ENCODE measurements at places on chromosomes 16 and 17.

DNA sequence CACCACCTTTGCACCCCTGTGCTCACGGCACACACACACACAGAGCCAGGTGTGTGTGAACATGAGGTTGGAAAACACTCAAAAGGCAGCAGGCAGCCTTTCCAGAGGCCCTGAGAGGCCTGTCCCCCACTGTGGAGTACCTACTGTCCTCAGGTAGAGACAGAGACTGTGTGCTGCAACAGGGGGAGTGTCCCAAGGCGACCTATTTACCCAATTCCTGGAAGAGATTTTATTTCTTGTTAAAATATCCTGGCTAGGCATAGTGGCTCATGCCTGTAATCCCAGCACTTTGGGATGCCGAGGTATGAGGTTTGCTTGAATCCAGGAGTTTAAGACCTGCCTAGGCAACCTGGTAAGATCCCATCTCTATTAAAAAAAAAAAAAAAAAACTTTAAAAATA lies 108.5 kb downstream of the COPRS start:
- DNase-seq, result no peak

DNA sequence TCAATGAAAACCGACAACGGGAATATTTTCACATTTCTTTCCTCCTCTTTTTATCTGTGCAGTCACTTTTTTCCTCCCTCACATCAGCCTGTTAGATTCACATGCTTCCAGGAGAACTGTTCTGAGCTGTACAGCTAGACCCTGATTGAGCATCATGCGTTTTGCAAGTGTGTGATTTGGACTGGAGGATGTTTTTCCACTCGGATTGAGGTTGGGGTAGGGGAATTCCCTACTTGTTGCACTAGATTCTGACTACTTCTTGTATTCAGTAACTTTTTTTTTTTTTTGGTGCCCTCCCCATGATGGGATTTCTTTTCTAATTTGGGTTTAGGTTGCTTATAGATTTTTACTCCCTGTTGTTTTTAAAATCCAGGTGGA lies 4.8 kb downstream of the MSI2 start:
- DNase-seq, result no peak

- DNase-seq, result no peak
Measured at GRCh38 chr17:58492238-58493121, 4.3 kb upstream of the HSF5 start.

GRCh38 chr17:78146881-78147280 lies 696 bp downstream of the C17orf99 start:
- DNase-seq, result no peak

- no peak for DNase-seq
Measured at GRCh38 chr16:54412777-54413455, 126.3 kb upstream of the IRX3 start.

DNA sequence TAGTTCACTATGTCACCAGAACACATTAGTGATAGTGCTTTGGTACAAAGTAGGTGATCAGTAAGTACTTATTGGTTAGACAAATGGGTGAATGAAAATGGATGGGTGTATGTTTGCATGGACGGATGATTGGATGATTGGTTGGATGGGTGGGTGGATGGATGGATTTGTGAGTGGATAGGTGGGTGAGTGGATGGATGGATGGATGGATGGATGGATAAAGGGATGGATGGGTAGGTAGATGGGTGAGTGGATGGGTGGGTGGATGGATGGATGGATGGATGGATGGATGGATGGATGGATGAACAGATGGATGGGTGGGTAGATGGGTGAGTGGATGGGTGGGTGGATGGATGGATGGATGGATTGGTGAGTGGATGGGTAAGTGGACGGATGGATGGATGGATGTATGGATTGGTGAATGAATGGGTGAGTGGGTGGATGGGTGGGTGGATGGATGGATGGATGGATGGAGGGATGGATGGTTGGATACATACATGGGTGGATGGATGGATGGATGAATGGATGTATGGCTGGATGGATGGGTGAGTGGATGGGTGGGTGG lies 225.3 kb upstream of the GSE1 start:
- no peak for DNase-seq

GRCh38 chr16:15954814-15955151 lies 5.4 kb downstream of the ABCC1 start:
- no peak for DNase-seq

DNA sequence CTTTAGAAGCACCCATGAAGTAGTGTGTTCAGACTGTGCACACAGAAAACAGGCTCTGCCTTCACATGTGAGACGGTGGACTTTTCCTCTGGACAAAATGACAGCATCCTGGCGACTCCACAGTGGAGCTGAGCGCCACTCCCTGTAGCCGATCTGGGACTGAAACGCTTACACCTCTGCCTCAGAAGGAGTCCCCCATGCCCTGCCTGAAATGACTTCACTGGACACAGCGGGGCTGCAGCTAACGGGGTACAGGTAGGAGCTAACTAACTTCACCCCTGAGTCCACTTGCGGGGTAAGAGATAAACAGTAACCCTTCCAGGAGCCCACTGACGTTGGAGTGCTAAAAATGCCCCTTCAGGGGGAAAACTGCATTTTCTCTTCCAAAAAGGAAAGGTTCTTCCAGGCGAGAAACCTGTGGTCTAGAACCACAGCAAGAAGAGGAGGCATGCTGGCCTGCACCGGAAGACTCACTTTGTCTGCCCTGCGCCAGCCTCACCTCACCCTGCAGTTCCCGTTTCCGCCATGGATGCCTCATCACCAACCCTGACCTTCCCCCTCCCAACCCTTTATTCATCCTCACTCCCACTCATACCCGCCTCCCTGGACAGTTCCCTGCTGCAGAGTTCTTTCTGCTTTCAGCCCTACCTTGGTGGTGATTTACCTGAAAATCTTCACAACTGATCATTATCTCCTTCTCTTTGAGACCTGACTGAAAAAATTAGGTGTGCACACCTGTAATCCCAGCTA lies 19.4 kb upstream of the ENDOV start:
- no peak for DNase-seq

DNA sequence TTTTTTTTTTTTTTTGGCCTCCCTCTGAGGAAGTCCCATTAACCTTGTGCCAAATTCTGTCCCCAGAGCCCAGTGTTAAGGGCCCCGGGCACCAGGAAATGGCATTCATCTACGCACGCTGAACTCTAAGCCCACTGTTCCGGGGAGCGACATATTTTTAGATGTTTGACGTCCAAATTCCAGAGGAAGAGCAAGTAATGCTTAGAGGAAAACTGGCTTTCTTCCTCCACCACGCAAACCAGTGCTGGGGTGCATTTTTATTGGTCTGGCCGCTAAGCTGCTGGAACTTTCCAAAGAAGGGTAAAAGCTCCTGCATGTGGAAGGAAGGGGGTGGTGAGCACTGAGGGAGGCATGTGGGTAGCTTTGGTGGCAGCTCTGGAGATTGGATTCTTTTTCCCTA lies 8.3 kb downstream of the WFDC1 start:
- DNase-seq, result peak; percentile 64

DNA sequence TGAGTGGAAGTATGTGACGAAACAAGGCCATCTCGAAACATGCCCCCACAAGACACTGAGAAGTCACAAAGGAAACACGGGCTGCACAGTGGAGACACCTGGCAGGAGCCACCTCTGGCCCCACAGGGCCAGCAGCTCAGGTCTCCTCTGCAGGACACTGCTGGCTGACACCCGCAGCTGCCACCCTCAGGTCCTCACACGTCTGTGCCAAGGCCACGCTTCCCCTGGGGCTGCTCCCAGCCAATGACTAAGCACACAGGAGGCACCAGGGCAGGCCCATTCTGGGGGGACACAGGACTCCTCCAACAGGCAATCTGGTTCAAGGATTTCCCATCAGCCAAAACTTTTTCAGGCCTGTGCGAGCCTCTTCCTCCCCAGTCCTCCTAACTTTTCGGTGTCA lies 36.4 kb downstream of the MBTPS1 start:
- no peak for DNase-seq

GRCh38 chr17:40311575-40311974 lies 2.6 kb downstream of the RARA start:
- peak; percentile 62 for DNase-seq

DNA sequence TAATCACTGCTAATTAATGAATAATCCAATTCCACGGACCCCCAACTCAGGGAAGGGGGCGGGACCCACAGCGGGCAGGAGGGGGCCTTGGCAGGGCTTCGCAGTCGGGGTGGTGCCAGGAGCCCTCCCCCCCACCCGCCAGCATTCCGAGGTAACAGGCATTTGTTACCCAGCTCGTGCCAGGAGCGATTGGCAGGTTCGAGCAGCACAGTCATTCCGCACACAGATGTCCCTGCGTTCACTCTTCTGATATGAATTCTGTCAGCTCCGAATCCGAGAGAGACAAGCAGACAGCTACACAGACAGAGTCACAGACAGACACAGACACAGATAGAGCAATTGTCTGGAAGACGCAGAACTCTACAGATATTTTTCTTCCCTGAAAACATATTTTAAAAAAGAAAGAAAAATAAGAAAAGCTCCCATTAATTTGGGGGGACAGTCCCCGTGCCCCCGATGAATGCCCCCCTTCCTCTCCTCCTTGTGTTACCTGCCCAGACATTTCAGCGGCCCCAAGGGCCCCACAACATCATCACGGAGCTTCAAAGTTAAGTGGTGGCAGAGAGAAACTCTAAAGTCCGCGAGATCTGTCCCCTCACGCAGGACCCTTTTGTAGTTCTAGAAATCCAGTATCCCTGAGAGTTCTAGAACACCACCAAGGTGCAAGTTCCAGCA lies 10.2 kb downstream of the NEUROD2 start:
- DNase-seq, result no peak

- DNase-seq, result no peak
Measured at GRCh38 chr17:29469276-29469675, 79.1 kb downstream of the TAOK1 start.

All from femur (tissue), 1 donor.